OCI-M1 (cell line): ENCODE measurements at places on chromosomes 1 and 21.

- DNase-seq = no peak
Measured at GRCh38 chr1:204760350-204760749, 74.8 kb upstream of the LRRN2 start.

DNA sequence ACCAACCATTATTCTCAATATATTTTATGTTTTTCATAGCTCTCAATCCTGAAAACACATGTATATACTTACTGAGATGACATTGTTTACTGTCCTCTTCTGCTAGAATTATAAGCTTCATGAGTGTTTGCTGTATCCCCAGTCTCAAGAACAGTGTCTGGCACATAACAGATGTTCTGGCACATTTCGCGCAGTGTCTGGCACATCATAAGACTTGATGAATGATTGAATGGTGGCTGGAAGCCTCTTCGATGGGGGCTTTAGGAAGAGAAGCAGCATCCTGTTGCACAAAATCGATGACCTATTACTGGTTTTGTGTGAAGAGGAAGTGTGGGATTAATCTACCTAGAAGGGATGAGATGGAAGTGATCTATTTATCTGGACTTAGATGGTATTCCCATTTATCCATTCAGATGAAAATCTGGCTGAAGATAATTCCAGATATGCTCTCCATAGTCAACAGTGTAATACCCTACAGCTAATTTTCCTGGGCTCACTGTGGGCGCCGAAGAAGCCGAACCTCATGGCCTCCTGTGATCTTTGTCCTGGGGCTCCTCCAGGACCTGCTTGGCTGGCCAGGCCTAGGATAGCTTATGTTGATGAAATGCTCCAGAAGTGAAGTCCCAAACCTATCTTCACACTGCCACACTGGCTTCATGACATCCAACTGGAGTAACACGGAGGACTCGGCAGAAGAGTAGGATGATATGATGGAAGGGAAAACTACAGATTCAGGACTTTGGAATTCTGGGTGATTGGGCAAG is 26.5 kb downstream of the CD34 start:
- no peak for DNase-seq

GRCh38 chr1:222250376-222250775 is 297.5 kb downstream of the HHIPL2 start:
- no peak for DNase-seq

DNA sequence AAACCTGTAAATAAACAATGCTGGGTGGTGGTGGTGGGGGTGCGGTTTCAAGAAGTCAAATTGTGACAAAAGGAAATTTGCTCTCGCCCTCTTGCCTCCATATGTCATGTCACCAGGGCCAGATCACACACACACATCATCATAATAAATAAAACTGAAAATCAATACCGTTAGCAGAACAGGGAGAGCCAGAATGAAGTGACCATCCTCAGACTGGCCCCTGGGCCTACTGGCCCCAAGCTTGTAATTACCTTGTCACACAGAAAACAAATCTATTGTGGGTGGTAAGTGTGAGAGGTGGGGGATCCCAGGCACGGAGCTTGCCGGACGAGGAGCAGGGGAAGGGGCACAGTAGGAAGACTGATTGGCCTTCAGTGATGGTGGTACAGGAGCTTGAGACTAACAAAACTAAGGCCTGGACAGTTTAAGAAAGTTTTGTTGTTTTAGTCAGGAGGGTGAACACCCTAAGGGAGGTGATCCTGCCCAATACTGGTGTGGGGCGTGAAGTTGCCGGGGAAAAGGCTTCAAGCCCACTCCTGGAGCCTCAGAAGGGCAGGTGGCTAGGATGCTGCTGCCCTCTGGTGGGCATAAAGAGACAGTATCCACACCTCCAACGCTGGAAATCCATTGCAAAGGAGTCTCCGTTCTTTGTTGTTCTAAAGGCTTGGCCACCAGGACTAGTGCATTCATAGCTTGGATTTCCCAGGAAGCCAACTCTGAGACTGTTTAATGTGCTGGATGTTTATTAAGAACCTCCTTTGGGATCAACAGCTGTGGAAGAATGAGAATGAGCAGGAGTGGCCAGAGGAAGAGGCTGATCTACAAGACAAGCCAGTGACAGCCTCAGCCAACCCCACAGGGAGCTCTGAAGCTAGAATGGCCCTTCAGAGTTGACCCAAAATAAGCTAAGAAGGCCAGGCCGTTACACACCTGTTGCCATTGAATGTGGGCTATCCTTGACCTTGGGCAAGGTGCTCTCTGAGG is 8.1 kb upstream of the C1orf216 start:
- DNase-seq = peak; percentile 58

GRCh38 chr1:196960854-196961253 is 16.5 kb upstream of the CFHR5 start:
- DNase-seq = no peak

- DNase-seq = no peak
Measured at GRCh38 chr1:121522061-121522759, 337.4 kb downstream of the SRGAP2C start.

DNA sequence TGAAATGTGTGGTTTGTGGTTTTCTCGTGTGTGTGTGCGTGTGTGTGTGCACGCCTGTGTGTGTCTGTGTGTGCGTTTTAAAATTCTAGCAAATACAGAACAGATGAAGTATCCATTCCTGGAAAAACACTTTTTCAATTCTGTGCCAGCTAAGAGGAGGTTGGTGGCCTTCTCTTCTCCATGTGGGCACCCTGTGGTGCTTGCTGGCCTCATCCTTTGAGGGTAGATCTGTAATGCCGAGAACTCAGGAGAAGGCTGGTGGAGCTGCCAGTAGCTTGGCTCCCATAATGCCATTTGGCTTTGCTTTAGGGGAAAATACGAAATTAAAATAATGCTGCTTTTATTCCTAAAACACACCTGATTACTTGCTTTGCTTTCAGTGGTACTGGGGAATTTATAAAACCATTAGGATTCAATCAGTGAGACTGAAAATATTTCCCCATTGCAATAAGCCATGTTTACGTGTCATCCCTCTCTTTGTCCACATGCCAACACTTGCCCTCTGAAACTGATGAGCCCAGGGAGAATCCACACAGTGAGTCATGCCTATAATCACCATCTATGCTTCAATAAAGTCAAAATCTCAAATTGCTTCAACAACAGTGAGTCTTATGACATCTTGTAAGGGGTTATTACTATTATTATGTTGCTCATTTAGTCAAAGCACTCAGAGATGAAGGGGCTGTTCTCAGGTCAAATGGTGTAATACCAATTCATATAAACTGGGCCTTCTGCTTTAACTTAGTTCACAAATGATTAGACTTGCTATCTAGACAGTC is 39.2 kb downstream of the ABCA4 start:
- no peak for DNase-seq
